Inflammatory macrophage treated with lipopolysaccharide for 1 hour (primary cell): ENCODE measurements at places on chromosomes 11 and 22.
A peak's percentile ranks its signal among the peaks of the same experiment; 100 is the strongest.

- DNase-seq = peak; percentile 89
Observed at GRCh38 chr11:67240576-67241389, 25.5 kb upstream of the GRK2 start.

- DNase-seq = peak; percentile 58
Observed at GRCh38 chr11:94550513-94550912, 6.8 kb downstream of the FUT4 start.

DNA sequence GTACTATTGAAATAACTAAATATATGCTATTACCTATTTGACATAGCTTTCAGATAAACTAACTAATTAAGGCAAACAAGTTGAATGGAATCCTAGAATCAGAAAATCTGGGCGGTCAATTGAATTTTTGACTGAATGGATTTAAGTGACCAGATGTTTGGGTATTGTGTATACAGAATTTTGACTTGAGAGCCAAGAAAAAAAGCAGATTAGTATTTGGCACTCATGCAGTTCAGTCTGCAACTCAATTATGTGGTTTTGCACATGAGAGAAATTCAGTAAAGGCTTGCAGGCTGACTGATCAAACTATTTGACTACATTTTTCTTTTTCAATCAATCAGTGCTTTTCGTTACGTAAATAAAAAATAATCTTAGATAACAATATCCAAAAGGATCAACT is 254.8 kb downstream of the GUCY1A2 start:
- no peak for DNase-seq

- peak; percentile 37 for DNase-seq
Observed at GRCh38 chr22:31947296-31947695, 3.0 kb downstream of the YWHAH start.

DNA sequence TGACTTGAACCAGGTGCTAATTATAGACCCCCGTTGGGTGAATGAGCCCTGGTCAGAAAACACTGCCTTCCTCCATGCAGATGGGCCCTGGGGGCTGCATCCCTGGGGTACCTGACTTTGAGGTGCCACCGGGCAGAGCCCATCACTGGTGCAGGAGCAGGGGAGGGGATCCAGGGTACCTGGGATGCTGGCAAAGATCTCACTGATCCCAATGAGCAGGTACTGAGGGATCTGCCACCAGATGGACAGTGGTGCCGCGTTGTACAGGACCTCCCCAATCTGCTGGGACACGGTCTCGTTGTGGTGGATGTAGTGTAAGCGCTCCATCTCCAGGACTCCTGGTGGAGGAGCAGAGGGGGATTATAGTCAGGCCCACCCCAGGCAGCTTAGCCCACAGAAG is 12.7 kb downstream of the SLC15A3 start:
- DNase-seq = no peak
